ENCODE measurements at places on chromosomes 3 and 15.

DNA sequence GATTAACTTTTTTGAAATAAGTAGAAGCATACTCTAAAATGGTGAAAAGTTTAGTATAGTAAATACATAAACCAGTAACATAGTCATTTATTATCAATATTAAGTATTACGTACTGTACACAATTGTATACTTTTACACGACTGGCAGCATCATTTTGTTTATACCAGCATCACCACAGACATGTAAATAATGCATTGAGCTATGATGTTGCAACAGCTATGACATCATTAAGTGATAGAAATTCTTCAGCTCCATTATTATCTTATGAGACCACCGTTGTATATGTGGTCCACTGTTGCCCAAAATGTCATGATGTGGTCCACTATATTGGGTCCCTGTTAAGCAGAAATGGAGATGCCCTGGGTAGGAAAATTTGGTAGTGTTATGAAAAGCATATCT is 51.3 kb downstream of the DRD3 start:
- DNase-seq = no peak

GRCh38 chr15:46442184-46442583 is 807.4 kb downstream of the SQOR start:
- no peak for DNase-seq

- no peak for DNase-seq
These were observed 215.2 kb upstream of the MME start for GRCh38 chr3:154864947-154865346.

GRCh38 chr3:36124118-36124796 is 256.0 kb upstream of the STAC start:
- DNase-seq = no peak

GRCh38 chr15:73568564-73569280 is 64.5 kb downstream of the NPTN start:
- no peak for DNase-seq

GRCh38 chr3:1091286-1091685 is 1.5 kb upstream of the CNTN6 start:
- DNase-seq = no peak

DNA sequence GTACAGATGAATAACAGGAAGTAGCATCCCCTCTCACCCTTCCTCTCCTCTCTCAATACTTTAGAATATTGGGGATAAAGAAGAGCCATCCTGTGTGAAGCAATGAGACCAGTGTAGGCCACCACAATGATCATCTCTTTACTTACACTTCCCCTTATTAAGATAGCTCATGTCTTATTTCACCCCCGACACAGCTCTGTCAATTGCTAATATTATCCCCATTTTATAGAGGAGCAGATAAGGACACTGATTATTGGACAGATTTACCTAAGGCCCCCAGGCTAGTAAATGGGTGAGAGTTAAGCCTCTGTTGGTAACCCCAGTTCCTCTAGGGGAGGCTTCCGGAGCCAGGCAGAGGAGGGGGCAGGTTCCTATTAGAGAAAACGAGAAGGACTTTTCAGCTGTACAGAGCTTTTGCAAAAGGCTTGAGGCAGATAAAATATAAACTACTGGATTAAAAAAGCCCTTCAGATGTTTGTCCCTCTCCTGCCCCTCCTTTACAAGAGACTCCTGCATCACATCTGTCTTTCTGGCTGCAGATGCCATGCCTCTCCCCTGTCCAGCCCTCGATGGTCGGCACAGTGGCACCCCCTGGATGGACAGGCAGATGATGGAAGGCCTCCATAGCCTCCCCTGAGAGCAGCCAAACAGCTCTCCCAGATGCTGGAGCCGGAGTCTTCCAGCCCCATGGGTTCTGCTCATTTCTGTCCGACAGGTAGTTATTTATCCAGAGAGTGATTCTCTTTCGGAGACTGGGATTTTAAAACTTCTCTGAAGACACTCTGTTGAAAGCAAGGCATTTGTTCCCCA is 49.4 kb upstream of the LCTL start:
- DNase-seq = no peak

DNA sequence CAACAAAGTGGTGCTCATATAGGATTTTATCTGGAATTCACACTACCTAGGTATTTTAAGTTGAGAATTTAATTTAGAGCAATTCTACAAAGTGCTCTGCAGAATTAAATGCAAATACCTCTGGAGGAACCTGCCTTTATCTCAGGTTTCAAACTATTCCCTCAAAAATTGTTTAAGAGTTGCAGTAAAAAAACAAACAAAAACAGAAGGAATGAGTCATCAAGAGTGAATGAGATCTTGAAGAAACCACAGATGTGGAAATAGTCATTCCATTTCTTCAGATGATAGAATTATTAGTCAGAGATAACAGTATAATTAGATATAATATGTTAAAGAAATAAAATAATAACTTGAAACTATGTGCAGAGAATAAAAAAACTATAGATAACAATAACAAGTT is 80.8 kb upstream of the SCN5A start:
- no peak for DNase-seq

DNA sequence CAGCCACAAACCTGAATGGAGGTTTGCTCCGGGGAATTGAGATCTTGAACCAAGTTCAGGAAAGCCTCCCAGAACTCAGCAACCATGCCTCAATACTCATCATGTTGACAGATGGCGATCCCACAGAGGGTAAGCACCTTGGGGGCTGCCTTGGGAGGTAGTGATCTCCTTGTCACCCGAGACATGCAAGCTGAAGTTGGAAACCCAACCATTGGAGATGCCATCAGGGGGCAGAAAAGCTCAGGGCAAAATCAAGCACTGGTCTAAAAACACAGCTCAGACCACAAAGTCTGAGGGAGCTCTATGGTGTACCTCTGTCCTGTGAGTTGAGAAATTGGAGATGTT is 5.8 kb downstream of the ITIH1 start:
- DNase-seq = no peak
